GM23248 (cell line): ENCODE measurements at places on chromosomes 1 and 21.

GRCh38 chr1:9193233-9193625 lies 41.3 kb upstream of the H6PD start:
- DNase-seq = peak; percentile 68

DNA sequence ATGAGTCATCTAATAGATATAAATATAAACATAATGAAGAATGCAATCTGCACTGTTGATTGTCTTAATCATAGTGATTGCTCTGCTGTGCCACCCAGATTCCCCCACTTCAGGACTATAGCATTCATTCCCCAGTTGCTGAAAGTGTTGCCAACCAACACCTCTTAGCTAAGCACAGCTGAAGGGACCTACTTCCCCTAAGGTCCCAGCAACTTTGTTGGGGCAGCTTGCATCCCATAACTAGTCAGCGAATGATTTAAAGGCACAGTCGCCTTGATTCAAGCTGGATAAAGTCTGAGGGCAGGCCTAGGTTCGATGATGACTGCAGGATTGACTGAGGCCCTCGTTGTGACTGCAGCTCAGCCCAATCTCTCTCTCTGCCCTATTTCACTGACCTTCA lies 14.3 kb upstream of the RGS1 start:
- DNase-seq = no peak

DNA sequence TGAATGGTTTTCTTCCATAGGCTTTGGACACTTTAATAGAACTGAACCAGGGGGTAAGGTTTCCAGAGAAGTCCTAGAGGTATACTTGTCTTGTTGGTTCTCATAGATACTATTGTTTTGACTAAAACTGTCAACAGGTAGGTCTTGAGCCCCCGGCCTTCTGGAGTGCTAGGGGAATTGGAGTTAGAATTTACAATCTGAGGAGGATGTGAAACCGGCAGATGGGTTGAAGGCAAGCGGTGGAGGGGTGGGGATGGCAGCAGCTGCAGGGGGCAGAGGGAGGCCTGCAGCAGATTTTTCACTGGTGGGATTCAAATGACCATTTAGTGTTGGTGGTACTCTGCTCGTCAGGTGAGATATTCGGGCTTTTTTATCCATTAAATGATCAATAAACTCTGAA lies 4.3 kb upstream of the CD1D start:
- no peak for DNase-seq

DNA sequence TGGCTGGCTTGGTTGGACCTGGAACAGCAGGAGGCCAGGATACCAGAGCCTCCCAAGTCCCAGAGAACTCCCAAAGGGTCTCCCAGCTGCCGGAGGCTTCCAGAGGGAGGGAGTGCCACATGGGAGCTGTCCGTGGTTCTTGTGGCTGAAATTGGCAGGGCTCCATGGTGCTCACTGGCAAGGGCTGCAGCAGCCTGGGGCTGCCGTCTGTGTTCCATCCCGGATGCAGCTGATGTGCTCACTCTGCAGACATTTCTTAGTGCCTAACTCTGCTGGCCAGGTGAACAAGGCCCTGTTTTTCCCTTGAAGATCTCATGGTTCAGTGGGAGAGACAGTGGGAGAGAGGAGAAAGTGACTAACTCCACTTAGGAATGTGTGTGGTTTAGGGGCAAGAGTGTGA lies 261.1 kb downstream of the CAMTA1 start:
- DNase-seq = peak; percentile 72

DNA sequence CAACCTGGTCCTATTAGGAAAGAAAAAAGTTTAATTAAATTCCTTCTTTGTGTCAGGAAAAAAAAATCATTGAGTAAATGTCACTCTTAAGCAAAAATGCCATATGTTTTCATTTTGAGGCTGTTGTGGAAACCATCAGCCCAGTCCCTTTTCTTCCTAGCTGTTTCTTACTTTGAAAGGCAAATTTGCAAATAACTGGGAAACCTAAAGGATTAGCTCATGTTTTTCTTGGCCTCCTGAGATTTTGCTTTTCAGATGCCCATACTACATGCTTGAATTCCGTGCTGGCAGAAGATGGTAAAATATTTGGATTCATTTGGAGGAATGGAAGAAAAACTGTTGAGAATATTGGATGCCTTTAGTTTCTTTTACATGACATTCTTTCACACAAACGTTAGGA lies 182.1 kb upstream of the ADAMTS5 start:
- peak; percentile 60 for DNase-seq

- no peak for DNase-seq
Measured at GRCh38 chr1:110945626-110946025, 18.1 kb downstream of the LRIF1 start.

DNA sequence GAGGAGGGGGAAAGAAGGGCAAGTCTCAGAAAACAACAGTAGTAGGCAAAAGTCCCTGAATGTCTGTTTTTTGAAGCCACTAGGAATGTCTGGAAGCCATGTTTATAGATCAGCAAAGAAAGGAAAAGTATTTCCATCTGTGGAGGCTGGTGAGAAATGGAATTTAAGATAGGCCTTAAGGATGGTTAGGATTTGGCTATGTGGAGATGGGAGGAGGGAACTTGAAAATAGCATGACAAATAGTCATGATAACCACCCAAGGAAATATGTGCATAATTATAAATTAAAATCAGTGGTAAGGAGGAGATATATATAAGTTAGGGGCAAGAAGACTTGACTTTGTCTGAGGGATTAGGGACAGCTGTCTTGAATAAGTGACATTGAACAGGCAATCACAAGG lies 33.8 kb upstream of the FGGY start:
- DNase-seq = no peak

DNA sequence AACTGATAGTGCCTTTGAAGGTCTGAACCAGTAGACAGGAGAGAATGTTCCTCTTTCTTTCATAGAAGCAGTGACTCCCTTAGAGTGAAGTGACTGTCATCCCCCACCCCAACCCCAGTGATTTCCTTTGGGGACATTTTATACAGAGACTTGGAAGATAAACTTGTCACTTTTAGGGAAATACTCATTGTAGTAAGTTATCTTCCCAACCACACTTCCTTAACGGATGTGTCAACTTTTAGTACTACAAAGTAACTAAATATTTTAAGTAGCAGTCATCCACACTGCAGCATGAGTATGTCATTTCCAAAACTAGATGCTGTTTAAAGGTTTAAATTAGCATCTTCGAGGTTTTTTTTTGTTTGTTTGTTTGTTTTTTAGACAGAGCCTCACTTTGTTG lies 13.7 kb downstream of the LRRC8B start:
- peak; percentile 56 for DNase-seq

DNA sequence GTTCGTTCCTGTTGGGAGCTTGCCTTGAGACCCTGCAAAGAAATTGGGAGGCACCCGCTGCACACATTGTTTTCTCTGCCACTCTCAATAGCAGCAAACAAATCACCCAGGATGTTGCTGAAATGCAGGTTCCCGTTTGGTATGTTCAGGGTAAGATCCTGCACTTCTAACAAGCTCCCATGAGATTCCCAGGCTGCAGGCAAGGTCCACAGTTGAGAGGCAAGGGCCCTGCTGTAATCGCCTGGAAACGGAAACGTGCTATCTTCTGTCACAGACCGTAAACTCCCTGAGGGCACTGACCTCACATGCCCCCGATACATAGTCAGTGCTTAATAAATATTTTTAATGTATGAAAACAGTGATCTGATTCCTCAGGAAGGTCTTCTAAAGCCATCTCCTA lies 37.8 kb downstream of the XCL1 start:
- no peak for DNase-seq

GRCh38 chr1:172339842-172340241 lies 80.6 kb upstream of the C1orf105 start:
- DNase-seq = no peak

- peak; percentile 62 for DNase-seq
Measured at GRCh38 chr1:24126018-24126671, 14.2 kb upstream of the MYOM3 start.

GRCh38 chr1:65844821-65845534 lies 52.3 kb downstream of the PDE4B start:
- no peak for DNase-seq

DNA sequence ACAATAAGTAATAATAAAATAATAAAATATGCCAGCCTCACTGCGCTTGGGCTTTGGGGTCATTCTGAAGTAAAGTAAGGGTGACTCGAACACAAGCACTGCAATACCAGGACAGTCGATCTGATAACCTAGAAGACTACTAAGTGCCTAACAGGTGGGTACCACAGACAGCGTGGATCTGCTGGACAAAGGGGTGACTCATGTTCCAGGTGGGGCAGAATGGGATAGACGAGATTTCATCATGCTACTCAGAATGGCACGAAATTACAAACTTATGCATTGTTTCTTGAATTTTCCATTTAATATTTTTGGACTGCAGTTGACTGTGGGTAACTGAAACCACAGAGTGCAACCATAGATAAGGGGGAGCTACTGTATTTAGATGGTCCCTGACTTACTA lies 221.1 kb upstream of the GREM2 start:
- no peak for DNase-seq

DNA sequence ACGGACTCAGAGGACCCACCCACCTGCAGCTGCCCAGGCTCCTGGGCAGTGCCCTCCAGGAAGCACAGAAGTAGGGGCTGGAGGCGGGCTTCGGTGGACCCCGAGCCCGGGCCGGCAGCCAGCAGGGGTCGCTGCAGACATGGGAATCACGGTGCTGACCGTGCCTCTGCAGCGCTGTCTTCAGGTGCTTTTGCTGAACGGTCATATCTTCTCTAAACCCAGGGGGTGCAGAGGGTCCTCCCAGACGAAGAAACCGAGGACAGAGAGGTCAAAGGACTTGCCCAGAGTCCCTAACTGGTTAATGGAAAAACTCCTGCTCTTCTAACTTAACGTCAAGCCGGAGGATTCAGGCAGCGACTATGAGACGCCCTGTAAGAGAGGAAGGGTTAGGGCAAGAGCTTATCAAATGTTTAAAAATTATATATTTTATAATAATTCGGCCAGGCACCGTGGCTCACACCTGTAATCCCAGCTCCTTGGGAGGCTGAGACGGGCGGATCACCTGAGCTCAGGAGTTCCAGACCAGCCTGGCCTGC lies 21.5 kb upstream of the LEFTY2 start:
- peak; percentile 36 for DNase-seq

- no peak for DNase-seq
Measured at GRCh38 chr1:17887661-17888371, 132.7 kb downstream of the ACTL8 start.

DNA sequence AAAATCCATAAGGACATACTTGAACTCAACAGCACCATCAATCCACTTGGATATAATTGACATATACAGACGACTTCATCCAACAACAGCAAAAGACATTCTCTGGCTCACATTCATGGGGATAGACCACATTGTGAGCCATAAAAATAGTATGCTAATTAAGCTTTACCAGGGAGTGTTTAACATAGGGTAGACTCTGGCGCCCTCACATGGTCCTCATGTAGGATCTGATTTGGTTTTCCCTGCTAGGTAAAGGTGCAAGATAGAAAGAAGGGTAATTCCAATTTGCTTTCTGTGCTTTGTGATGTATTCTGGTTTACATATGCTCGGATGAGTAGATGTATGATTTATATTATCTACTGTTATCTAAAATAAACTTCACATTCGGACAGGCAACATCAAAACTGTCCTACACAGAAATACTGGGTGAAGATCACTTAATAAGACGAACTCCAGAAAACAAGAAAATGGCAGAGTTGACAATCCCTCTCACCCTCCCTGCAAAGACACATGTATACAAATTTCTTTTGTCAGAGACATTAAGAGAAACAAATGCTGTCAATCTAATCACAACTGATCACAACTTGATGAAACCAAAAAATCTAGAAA lies 27.7 kb downstream of the CR1L start:
- DNase-seq = peak; percentile 59

- DNase-seq = no peak
Measured at GRCh38 chr21:37484535-37485474, 118.2 kb downstream of the DYRK1A start.

DNA sequence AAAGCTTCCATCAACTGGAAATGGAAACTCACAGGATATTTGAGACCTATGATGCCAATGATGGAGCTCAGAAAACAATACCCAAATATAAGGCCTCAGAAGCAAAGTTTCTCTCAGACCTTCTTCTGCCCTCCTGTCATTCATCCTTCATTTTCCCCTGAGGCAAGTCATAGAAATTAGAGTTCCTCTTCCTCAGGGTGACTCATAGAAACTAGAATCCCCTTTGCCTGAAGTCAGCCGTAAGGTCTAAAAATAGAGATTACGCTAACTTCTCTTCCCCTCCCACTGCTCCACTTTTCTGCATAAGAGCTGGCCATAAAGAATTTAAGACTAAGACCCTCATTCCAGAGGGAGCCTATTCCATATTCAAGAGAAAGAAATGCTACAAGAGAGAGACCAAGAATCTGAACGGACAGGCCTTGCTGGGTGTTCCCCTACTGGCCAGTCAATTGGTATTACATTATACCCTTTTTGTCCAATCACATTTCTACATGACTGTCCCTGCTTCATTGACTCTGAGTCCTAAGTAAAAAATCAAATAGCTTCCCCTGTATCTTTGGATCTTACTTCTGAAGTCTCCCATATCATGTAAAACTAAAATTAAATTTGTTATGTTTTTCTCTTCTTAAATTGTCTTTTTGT lies 994.9 kb downstream of the ADGRL2 start:
- DNase-seq = no peak
